ENCODE measurements at places on chromosomes 11 and 22.

DNA sequence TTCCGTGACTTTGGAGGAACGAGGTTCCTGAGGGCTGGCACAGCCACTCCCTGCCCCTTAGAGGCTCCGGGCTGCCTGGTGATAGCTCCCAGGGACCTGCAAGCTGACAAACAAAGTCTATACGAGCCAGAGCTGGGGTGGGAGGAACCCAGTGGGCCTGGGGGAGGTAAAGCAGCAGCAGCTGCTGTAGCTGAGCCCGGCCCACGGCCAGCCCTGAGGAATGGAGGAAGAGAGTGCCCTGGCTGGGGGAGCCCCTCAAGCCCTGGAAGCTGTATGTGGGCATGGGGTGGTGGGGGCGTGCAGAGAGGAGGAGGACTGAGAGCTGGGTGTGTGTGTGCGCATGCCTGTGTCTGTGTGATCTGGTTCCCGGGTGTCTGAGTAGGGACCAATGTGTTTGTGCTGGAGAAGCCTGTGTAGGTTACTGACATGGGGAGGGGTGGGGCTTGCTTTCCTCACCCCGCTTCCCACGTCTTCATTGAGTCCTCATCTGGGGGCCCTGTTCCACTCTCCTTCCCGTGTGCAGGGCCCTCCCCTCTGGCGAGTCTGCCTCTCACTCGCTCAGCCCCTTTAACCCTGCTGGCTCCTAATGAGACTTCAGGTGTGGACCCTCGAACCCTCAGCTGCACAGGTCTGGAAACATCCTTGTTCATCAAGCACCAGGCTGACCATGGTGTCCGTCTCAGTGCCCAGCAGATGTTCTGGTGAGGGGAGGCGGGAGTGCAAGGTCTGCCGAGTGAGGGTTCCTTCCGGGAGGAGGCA, 10.8 kb downstream of the ST3GAL4 start:
- no peak for DNase-seq

DNA sequence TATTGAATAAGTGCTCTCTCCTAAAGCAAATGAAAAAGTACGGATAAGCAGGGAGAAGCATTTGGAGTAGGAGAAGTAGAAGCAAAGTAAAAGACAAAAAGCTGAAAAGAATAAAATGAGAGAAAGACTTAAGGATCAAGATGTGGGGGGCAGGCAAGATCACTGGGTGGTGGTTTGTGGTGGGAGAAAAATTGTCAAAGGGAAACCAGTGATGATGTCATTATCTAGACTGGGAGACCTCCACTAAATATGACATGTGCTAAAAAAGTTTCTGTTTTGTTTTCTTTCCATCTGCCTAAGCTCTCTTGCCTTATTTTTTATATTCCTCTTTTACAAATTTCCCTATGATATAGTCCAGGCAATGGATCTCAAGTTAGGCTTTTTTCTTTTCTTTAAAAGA, 14.8 kb upstream of the MAML2 start:
- no peak for DNase-seq

GRCh38 chr22:26281941-26282340, 112.7 kb downstream of the SEZ6L start:
- no peak for DNase-seq

DNA sequence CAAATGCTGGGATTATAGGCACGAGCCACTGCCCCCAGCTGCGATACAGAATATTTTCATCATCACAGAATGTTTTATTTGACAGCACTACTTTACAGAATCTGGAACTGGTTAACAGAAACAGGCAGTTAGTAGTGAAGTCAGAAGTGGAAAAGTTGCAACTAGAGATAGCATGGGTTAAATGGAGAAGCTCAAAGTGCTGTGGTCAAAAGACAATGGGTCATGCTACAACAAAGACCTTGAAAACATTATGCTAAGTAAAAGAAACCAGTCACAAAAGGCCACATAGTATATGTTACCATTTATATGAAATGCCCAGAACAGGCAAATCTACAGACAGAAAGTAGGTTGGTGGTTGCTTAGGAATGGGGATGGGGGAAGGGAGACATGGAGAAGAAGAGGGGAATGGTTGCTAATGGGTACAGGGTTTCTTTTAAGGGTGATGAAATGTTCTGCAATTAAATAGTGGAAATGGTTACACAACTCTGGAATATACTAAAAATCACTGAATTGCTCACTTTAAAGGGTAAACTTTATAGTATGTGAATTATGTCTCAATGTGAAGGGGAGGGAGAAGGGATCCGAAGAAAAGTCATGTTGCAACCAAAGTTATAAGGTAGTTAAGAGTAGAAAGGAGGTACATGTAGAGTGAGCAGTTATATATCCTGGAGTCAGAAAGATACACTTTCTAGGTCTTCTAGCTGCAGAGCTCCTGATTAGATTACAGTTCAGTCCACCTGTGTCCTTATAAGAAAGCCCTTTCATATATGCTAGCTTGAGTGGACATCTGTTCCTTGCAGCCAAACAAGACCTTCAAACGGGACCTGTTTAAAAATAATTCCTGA, 46.3 kb upstream of the RAPSN start:
- DNase-seq, result no peak

GRCh38 chr11:6599449-6599848, 4.0 kb downstream of the RRP8 start:
- DNase-seq, result no peak

- DNase-seq, result no peak
Measured at GRCh38 chr11:71580057-71581003, 2.3 kb downstream of the KRTAP5-11 start.

DNA sequence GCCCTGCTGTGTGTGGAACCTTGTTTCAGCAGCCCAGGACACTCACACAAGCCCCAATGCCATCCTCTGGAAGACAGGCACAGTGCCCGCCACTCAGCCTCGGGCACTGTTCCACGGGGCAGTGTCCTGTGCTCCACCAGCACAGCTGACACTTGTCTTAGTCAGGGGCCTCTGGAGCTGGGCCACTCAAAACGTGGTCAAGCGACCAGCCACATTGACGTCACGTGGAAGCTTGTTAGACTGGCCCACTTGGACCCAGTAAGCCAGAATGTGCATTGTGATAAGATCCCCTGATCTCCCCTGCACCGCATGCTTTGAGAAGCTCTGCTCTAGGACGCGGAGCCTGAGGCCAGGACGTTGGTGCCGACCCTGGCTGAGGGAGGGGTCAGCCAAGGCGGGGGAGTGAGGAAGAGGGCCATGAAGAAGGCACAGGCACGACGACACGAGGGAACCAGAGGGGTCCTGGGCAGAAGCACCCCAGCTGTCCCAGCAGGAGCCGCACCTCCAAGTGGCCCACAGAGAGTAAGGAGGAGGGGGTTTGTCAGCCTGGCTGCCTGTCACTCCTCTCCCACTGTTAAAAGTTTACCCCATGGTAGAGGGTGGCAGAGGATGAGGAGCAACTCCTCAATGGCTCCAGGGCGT, 64.6 kb downstream of the LINC01488 start:
- DNase-seq, result no peak

DNA sequence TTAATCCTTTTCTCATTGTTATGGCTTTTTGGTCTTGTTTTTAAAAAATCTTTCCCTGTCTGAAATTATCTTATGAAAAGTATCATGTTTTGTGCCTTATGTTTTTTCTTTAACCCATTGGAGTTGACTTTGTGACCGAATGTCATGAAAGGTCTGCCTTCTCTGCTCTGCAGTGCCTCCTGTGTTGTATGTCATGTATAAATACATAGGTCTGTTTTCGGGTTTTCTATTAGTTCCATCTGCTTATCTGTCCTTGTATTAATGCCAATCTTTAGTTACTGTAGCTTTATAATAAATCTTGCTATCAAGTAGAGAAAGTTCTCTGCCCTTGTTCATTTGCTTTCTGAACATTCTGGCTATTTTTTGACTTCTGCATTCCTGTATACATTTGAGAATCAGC, 73.0 kb downstream of the ZBTB44 start:
- no peak for DNase-seq

GRCh38 chr11:80816966-80817365, 1376.1 kb upstream of the TENM4 start:
- DNase-seq, result no peak

DNA sequence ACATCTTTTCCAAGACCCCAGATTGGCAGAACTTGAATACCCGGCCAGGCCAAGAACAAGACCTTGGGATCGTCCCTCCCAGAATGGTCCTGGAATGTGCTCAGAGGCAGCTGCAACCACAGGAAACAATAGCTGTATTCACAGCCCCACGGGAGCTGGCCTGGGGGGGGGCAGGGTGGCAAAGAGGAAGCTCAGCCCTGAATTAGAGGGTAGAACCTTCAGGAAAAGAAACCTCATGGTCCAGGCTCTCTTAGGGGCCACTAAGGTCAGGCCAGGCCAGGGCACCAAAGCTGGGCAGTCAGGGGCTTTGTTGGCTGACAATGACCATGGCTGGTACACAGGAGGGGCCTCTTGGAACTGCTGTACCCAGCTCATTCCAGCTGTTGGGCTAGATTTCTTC, 17.3 kb downstream of the RPL27A start:
- DNase-seq, result no peak

DNA sequence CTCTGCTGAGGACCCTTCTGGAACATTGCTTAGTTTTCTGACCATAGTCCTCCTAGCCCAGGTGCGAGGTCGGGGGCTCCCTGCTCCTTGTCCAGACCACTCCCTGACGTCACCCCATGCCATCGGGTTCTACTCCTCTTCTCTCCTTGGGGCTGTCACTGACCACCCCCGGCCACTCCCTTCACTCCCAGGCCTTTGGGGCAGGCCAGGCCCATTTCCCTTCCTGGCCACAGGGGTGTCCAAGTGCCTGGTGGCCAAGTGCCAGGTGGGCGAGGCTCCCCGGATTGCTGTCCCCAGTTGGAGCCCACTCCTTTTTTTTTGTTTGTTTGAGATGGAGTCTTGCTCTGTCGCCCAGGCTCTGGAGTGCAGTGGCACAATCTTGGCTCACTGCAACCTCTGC, 19.5 kb downstream of the MRGPRD start:
- no peak for DNase-seq

DNA sequence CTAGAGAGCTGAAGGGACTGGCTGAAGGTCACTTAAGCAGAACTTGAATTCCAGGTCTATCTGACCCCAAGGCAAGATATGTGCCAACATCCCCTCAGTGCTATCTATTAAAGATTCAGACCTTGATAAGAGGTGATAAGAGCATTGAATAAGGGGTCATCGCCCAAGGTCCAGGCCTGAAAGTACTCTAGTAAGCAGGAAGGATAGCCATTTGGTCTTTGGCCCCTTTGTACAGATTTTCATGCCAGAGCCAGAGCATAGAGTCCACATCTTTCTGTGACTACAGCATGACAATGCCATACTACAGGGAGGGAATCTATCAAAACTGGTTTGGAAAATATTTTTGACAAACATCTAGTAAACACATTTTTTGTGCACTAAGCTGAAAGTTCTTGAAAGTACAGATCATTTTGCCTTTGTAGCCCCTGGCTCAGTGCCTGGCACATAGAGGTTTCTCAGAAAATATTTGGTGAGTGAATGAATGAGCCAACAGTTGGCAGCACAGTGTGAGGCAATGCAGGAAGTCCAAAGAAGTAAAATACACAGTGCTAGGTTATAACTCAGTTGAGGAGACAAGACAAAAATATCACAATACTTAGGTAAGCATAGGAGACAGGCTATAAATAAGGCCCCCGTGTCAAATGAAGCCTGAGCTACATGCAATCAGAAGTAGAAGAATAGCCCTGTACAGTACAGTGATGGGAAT, 15.1 kb upstream of the RRAS2 start:
- DNase-seq, result no peak

- DNase-seq, result no peak
Measured at GRCh38 chr11:113417428-113417827, 29.8 kb downstream of the ANKK1 start.

Measured in cortex of kidney (tissue), 1 donor.